ENCODE measurements at places on chromosomes 12 and 14.

GRCh38 chr12:125021096-125021495 lies 27.7 kb downstream of the BRI3BP start:
- no peak for DNase-seq

- no peak for DNase-seq
Observed at GRCh38 chr12:1949771-1950470, 31.5 kb upstream of the CACNA2D4 start.

DNA sequence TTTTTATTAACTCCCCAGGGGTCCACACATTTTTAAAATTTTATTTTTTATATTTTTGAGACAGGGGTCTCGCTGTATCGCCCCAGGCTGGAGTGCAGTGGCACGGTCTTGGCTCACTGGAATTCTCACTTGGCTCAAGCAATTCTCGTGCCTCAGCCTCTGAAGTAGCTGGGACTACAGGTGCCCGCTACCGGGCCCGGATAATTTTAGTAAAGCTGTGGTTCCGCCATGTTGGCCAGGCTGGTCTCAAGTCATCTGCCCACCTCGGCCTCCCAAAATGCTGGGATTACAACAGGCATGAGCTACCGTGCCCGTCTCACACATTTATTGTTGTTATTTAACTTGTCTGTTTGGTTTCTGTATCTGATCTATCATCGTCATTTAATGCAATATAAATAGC lies 307.4 kb downstream of the TMTC2 start:
- no peak for DNase-seq

GRCh38 chr12:82880442-82880901 lies 193.8 kb downstream of the TMTC2 start:
- no peak for DNase-seq

- DNase-seq, result no peak
Observed at GRCh38 chr14:39469094-39469710, 37.0 kb upstream of the FBXO33 start.

GRCh38 chr12:48198985-48199384 lies 4.1 kb downstream of the OR10AD1 start:
- DNase-seq, result no peak

GRCh38 chr12:5988088-5988487 lies 43.0 kb upstream of the ANO2 start:
- no peak for DNase-seq

GRCh38 chr12:91892081-91892855 lies 253.4 kb downstream of the BTG1 start:
- DNase-seq, result no peak

DNA sequence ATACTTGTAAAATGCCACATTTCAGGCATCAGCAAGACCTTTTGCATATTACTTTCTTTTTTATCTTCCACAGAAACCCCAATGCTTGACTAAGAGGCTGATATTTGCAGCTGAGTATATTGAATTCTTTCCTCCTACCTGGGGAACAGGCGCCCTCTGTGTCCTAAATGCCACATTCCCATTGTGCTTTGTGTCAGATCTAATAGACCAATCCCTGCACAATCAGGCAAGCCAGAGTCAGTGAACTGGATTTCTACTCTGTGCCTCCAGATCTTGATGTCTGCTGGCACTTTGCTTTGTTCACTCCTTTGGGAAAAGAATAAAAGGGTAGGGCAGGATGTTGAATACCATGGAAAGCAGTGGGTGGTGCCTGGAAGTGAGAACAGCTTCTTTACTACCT lies 22.4 kb upstream of the TAS2R42 start:
- no peak for DNase-seq

- DNase-seq, result no peak
Observed at GRCh38 chr12:5317556-5317955, 114.4 kb upstream of the NTF3 start.

GRCh38 chr12:52759218-52759617 lies 17.9 kb downstream of the KRT76 start:
- no peak for DNase-seq

DNA sequence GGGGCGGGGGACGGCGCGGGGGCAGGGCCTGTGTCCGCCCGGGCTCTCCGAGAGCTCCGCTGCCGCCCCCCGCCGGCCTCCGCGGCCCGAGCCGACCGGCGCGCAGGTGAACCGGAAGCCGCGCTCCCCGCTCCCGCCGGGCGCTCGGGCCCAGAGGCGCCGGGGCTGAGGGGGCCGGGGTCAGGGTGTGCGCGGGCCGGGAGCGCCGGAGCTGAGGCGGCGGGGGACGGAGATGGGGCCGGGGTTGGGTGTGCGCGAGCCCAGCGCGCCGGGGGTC lies 431 bp downstream of the HIP1R start:
- DNase-seq, result peak; percentile 28

DNA sequence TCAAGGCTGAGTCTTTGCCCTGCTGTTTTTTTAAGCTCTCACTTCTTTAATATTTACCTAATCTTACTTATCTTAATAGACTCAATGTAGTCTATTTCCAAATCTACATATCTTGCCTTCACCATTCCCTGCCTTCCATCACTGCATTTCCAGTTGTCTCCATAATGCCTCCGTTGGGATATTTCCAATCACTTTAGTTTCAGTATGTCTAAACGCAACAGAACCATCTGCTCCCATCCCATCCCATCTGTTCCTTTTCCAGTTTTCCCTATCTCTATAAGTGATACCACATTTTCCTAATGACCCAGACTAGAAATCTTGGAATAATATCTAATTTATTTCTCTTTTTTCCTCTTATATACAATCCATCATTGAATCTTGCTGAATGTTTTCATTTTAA lies 15.1 kb upstream of the CCDC198 start:
- DNase-seq, result no peak

DNA sequence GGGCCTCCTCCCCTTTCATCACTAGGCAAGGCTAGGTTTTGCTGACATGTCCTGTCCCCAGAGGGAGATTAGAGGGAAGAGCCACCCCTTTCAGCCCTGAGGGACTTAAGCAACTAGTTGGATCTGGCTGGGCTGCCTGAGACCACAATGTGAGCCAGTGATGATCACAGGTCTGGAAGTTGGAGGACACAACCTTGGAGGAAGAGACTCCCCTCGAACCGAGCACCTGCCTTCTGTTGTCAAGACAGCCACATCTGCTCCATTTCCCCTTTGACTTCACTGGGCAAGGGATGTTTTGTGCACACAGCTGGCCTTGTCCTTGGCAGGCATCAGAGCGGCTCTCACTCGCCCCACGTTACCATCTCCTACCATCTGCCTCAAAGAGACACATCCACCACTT lies 31.4 kb downstream of the MVK start:
- DNase-seq, result no peak

DNA sequence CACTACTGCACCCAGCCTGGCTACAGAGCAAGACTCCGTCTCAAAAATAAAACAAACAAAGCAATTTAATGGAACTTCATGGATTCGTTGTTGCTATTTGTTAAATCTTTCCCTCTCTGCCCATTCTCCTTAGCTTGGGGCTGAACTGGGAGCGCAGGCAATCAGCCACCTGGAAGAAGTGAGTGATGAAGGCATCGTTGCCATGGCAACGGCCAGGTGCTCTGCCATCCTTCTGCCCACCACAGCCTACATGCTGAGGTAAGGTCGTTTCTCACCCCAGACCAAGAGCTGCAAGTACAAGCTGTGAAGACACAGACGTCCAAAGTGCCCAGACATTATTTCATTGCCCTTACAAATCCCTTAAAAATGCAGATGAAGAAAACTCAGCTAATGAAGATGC lies 19.1 kb downstream of the AMDHD1 start:
- no peak for DNase-seq

DNA sequence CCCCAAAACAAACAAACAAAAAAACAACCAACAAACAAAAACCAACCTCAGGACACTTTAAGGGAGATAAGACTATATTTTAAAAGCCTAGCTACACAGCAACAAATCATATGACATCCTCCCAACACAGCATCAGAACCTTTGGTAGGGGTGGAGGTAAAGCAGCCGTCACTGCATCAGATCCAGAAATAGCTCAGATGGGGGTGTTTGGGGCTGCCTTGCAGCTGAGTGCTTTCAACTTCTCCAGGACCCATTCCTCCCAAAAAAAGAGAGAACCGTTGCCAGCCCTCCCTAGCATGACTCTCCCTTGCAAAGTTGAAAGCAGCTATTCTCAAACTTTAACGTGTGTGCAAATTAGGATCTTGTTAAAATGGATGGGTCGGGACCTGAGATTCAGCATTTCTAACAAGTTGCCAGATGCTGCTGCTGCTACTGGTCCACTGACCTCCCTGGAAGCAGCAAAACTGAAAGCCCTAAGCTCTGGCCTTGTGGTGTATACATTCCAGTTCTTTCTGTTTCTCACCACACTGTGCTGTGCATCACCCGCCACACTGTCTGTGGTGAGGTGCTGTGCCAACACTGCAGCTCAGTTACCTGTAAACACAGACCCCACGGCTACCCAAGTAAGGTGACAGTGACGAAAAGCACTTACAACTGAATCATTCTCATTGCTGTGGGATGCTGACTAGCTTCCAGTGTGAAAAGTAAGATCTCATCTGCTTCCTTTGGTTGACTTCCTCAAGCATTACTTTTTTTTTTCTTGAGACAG lies 54.0 kb downstream of the SLC38A1 start:
- DNase-seq, result no peak

DNA sequence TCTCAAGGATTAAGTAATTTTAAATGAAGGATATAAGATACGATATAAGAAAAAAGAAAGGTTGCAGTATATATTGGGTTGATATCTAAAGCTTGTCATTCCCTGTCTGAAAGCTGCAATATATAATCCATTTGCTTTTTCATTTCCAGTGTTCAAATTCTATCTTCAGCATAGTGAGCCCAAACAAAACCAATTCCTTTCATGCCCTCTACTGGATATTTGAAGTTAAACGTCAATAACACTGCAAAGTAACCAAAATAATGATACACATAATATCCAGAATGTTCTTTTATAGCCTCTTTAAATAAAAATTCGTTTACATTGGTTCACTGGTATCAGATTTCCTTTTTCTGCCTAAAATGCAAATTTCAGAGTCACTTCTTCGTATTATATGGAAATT lies 64.5 kb upstream of the DAAM1 start:
- DNase-seq, result peak; percentile 14

- DNase-seq, result no peak
Observed at GRCh38 chr12:120677765-120678473, 9.0 kb upstream of the MLEC start.

DNA sequence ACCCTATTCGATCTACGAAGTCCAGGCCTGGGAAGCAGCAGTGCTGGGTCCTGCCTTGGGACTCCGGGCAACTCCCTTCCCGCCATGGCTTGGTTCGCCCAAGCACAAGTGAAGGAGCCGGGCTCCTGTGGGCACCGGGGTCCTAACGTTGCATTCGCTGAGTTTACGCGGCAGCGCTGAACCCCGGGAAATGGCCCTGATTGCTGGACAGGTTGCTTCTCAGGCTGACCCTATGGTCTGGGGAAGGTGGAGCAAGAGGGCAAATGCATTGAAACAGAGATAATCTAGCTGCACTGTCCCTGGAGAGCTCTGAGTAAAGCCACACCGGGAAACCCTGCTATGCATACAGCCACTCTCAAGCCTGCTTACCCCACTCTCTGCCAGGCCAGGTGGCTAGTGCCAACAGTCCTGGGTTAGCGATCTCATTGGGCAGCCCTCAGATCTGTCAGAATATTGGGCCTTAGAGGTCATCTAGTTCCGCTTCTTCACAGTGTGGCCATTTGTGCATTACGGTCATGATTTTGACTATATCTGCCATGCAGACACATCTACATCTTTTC lies 11.3 kb downstream of the SYNE3 start:
- no peak for DNase-seq

- DNase-seq, result peak; percentile 66
Observed at GRCh38 chr14:74612350-74613021, 449 bp upstream of the LTBP2 start.

GRCh38 chr14:43651896-43652295 lies 855.2 kb downstream of the FSCB start:
- no peak for DNase-seq

DNA sequence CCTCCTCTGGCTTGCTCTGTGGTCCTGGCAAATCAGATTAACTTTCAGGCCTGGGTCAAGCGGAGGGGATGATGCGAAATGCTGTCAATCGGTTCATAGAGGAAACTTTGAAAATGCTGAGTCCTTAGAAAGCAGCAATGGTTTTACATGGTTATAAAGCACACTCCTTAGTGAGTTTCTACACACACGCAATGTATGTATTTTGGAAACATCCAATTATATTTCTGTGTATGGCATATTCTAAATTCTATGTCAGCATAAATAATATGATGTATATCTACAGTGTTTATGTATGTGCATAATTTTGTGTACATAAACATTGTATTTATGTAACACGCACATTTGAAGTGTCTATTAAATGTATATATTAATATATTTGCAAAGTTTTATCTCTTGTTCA lies 118.0 kb upstream of the ARID2 start:
- DNase-seq, result no peak

- DNase-seq, result no peak
Observed at GRCh38 chr14:75806352-75806832, 145.3 kb downstream of the TTLL5 start.

DNA sequence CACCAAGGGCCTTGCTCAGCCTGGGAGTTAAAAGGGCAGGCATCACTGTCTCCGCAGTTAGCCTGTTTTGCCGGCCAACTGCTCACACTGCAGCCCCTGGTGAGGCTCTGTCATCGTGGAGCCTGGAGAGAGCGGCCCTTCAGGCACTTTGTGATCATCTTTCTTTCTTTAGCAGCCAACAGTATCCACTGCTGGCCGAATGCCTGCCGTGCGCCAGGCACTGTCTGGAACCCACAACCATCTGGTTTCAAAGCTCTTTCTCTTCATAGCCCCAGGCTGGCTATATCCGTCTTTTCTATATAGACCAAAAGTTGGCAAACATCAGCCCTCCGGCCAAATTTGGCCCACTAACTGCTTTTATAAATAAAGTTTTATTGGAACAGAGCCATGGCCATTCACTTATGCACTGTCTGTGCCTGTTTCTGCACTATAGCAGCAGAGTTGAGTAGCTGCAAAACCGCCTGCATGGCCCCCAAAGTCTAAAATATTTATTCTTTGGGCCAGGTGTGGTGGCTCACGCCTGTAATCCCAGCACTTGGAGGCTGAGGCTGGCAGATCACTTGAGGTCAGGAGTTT lies 29.5 kb downstream of the SLC8B1 start:
- no peak for DNase-seq

DNA sequence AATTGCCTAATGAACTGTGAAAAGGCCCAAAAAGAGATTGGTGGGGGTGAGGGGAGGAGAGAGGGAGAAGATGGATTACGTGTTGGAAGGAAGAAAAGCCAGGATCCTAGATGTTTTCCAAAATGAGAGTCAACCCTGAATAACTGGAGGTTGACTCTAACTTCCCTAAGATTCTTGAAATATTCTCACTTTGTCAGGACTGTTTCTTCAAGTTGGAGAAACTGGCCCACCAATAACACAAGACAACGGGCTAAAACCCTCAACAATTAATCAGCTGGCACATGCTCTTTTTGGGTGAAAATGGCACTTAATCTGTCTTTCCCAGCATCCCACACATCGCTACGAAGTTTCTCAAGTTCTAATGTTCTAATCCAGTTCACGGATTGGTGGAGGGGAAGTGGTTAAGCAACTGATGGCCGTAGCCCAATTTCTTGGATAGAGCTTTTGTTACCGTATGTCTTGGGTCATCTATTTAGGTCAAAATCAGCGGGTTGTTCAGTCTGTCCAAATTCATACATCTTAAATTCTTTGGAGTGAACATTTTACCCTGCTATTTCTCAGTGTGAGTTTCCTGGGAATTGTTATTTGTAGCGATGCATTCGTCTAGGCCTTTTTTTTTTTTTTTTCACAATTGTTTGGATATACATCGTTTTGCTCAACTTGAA lies 49.0 kb downstream of the GPHB5 start:
- no peak for DNase-seq

- DNase-seq, result no peak
Observed at GRCh38 chr14:62002642-62003041, 240.4 kb downstream of the SNAPC1 start.

Measured in NCI-H2081 (cell line).